C1 segment of cervical spinal cord (tissue), 14 donors: ENCODE measurements at places on chromosomes 4 and X.

DNA sequence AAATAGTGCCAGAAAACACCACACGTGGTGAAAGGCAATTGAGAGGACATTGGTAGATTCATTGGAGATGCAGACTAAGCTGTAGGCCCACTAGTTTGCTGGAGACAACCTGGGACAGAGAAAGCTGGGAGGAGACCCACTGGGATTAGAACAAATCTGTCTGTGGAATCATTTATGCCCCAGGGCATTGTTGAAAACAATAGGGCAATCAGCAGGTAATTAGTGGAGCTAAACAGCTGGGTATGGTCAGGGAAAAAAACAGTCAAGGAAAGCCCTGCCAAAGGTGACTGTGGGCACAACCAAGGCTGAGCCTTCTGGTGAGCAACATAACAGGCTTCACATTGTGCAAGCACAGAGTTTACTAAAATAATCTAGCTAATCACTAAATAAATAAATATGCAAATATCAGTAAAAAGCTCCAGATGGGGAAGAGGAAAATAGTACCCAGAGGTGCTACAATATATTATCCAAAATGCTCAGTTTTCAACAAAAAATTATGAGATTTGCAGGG is 9.0 kb downstream of the TCEAL3 start:
- DNase-seq: no peak

DNA sequence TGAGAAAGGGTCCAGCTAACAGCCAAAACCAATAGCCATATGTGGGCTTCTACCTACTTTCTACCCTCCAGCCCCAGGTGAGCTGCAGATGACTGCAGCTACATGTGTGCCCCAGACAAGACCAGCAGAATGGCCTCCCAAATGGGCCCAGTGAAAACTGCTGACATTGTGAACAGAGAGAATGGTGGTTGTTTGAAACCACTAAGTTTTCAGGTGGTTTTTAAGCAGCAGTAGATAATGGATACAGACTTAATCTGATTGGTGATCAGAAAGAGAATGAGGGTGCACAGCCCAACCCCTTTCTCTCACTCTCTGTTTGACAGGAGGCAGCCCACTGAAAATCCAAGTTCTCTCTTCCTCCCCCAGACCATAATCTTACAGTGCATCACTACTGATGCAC is 42.5 kb upstream of the BBS12 start:
- DNase-seq: no peak

DNA sequence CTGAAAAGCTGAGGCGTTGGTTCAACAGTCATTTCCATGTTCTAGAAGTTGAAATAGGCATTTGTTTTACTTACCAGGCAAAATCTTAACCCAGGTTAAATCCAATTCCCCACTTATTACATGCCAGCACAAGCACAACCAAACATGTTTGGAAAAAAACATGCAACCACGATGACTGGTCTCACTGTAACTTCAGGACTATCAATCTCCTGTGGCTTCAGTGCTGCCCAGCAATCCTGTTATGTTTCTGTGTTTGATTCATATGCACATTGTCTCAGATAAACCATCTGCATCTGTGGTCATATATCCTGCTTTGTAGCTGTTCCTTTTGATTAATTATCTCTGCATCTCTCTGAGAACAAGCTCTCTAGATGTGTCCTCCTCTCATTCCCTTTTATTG is 28.3 kb downstream of the PRDM8 start:
- DNase-seq: no peak

DNA sequence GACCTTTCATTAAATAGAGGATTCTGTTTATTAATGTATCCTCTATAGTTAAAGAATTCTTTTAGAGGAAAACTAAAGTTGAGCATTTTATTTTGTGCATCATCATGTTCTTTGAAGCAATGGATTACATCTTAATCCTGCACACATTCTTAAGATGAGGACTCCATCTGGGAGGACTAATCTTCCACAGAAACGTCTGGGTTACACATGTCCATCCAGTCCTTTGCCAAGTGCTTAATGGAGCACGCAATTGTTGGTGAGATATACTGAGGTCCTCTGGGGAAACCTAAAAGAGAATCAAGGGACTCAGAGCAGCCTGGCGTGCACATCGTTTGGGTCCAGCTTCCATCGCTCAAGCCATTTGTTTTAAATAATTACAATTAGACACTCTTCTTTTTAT is 115.1 kb upstream of the SFRP2 start:
- no peak for DNase-seq

DNA sequence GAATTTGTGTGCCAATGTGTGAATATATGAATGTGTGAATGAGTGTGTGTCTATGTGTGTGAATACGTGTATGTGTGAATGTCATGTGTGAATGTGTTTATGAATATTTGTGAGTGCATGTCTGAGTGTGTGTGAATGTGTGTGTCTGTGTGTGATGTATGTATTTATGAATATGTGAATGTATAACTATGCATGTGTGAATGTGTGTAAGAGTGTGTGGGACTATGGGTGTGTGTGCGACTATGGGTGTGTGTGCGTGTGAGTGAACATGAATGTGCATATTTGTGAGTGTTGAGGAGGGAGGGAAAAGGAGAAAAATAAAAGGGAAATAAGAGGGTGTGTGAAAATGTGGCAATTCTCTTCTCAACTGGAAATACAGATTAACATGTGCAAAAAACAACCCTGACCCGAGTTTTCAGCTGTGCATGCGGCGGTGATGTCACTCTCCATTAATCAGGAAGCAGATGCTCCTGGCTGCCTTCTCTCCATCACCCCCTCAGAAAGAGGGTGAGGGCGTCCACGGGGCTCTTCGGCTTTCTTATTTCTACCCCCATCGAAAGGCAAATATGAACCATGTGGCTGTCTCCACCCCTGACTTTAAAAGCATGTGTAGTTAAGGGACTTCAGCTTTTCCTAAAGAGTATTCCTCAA is 219.8 kb downstream of the MAML3 start:
- no peak for DNase-seq

- no peak for DNase-seq
These were observed 19.7 kb upstream of the NWD2 start for GRCh38 chr4:37224854-37225253.

GRCh38 chrX:109782994-109783700 is 50.1 kb upstream of the ACSL4 start:
- no peak for DNase-seq

- no peak for DNase-seq
These were observed 426 bp upstream of the C4orf51 start for GRCh38 chr4:145679520-145679919.

DNA sequence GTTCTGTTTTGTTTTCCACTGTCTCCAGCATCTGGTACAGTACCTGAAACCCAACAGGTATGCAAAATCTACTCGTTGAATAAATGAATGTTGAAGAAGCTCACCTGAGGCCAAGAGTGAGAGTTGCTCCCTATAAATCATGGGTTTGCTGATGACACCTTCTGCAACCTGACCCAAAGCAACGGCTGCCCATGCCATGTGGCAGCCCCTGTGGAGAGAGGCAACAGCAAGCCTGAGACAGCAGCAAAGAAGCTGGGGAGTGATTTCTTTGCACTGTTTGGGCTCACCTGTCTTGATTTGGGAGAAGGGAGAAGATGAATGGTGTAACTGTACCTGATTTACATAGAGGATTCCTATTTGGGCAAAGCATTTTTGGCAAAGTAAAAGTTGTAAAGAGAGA is 119.8 kb upstream of the GPC4 start:
- DNase-seq: no peak

DNA sequence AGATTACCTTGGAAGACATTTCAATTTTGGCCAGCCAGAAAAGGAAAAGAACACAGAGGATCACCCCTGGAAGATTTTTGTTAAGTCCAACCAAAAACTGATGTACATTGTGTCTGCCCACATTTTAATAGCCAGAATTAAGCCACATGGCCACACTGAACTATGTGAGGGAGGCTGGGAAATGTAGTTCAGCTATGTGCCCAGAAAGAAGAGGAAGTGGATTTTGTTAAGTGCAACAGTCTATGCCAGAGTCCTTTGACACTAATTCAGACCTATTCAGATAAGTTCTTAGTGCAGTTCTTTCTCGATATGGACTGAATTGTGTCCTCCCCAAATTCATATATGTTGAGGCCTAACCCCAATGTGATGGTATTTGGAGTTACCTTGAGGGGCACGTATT is 18.4 kb downstream of the PRPS1 start:
- DNase-seq: no peak

DNA sequence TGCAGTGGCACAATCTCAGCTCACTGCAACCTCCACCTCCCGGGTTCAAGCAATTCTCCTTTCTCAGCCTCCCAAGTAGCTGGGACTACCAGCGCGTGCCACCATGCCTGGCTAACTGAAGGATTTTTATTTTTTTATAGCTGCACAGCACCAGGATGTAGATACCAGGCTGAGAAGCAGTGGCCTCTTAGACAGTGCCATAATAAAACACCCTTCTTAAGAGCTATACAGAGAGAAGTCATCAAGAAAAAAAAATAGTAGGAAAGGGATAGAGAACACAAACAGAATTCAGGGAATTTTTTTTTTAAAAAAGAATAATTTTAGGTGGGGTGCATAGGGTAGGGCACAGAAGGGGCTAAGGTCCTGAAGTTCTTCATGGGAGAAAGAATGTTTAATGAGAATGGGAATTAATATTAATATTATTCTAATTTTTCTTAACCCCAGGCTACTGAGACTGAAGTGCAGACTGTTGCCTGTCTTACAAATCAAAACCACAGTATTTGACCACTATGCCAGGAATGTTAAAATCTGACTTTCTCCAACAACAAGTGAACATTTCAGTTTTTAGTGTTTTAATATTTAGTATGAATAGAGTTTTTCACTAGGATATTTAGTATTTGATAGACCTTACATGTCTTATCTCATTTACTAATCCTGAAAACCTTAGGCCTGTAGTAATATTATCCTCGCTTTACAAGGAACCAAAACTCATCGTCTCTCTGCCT is 146.7 kb downstream of the KCNIP4 start:
- DNase-seq: no peak

GRCh38 chr4:185730849-185731608 is 81.0 kb downstream of the SORBS2 start:
- DNase-seq: no peak

GRCh38 chr4:171794528-171794927 is 18.7 kb upstream of the GALNTL6 start:
- no peak for DNase-seq

- DNase-seq: no peak
These were observed 141.3 kb downstream of the NR3C2 start for GRCh38 chr4:148300877-148301276.

- DNase-seq: no peak
These were observed 232.3 kb downstream of the FRMPD4 start for GRCh38 chrX:12370497-12370986.

DNA sequence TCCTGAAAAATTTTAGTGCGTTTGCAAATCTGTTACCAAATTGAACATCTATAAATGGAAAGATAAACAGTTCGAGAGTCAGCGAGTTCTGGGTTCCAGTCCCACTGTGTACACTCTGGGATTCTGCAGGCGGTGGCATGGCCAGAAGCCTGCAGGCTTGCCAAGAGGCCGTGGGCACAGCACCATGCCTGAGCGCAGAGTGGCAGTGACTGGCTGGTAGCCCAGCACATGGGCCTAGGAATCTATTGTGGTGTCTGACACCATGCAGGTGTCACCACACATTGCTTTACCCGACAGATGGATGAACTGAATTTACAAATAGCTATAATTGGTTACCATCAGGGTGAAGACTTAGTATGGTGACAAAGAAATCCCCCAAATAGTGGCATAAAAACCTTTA is 71.7 kb upstream of the TLR3 start:
- no peak for DNase-seq

- no peak for DNase-seq
These were observed 508.9 kb downstream of the GRID2 start for GRCh38 chr4:92812652-92813051.

DNA sequence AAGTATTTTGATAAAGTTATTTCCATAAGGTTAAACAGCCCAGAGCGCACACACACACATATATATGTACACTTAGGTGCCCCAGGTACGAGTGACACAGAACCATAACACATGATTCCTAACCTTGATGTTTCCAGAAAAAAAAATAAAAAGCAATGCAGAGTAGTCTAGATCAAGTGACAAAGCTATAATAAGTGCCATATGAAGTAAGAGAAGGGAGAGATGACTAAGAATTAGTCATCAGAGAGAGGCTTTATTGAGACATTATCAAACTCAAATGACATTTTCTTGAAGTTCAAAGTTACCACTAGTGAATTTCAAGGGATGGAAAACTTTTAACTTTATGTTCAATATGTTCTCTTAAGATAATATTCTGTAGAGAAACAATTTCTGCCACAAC is 215.0 kb downstream of the HTR2C start:
- DNase-seq: no peak

DNA sequence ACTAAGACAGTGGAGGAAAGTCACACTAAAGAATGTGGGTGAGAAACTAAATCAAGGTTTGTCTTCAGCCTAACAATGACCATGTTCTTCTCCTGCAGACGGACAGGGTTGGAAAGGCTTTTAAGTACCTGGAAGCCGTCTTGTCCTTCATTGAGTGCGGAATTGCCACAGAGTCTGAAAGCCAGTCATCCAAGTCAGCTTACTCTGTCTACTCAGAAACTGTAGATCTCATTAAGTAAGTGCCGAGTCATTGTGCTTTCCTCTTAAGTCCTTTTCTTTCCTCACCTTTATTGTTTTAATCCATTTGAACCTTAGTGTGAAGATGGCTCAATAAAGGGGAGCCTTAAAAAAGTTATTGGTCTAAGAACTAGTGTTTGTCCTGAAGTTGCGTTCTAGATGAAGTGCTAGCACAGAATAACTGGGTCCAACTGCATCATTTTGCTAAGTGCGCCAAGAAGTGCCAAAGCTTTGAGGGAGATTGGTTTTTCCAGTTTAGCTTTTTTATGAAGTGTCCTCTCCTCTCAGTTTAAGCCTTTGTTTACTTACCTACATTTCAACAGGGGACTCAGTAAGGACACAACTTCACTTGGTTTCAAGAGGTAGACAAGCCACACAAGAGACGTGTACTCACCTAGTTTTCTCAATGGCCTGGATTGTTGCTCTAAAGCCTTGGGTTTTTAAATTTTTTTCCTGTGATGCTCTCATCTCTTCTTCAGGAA is 89.3 kb downstream of the KLHL8 start:
- DNase-seq: no peak

DNA sequence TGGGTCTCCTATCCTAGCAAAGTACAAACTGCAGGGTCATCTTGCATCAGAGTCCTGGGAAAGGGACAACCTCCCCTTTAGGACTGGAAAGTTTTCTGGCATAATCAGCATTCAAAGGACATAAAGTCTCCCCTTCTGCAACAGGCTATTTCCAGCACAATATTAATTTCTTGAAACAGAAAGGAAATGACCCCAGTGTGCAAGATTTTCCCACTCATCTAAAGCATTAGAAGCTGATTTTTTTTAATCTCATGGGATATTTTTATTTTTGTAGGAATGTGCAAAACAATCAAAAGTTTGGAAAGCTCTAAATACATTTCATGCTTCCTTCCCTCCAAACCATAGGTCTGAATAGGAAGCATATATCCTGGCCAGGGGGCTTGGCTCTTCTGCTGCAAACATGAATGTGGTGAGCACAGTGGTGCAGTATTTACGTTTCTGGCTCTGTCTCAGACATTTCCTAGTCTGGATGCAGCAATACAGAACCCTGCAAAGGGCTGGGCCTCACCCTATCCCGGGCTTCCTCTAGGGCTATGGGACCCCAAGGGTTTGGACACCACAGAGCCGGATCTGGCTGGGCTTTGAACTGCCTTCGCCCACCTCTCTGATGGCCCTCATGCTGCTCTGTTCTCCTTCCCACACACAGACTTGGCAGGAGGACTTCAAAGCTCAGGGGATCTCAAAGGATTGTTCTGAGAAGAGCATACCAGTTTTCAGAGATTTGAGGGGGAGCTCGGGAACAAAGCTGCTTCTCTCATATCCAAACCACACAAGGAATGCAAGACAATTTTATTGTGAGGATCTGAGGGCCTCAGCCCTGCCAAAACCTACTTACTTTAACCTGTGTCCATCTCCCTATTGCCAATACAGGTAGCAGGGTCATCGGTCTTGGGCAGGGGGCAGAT is 64.9 kb downstream of the POLR2B start:
- no peak for DNase-seq
